ENCODE measurements at places on chromosomes 11 and 22. TPM values are rescaled to one million over a fixed set of nuclear protein-coding genes. Genes with fewer than 3 reads are reported as not detected.

DNA sequence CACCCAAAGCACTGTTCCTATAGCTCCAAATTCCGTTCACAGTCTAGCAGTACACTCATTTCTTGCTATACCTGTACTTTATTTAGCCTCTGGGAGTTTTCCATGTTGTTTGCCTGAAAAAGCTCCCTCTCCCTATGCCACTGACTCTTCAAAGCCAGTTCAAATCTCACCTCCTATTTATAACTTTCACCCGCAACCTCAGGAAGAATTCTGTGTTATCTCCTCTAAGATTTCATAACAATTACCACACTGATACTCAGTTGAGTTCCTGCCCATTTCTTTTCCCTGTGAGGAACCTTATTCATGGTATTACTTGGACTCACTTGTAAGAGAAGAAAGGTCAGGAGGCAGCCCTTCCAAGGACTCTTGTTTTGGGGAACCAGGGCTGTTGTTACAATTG lies 25.2 kb downstream of the GDPD4 start:
- no peak for DNase-seq

DNA sequence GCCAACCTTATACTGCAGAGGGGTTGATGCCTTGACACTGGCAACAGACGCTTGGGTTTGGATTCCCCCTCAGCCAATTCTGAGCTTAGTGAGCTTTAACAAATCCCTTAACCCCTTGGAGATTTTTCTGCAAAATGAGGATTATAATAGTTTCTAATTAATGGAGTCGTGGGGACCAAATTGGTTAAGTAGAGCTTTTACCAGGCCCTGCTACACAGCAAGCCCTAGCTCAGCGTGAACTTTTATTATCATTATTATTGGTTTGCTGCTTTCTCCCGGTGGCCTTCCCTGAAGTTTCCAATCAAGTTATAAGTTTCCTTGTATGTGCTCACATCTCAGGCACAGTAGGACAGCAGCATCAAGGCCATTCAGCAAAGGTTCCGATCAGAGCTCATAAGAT lies 156.6 kb upstream of the GUCY1A2 start:
- no peak for DNase-seq

DNA sequence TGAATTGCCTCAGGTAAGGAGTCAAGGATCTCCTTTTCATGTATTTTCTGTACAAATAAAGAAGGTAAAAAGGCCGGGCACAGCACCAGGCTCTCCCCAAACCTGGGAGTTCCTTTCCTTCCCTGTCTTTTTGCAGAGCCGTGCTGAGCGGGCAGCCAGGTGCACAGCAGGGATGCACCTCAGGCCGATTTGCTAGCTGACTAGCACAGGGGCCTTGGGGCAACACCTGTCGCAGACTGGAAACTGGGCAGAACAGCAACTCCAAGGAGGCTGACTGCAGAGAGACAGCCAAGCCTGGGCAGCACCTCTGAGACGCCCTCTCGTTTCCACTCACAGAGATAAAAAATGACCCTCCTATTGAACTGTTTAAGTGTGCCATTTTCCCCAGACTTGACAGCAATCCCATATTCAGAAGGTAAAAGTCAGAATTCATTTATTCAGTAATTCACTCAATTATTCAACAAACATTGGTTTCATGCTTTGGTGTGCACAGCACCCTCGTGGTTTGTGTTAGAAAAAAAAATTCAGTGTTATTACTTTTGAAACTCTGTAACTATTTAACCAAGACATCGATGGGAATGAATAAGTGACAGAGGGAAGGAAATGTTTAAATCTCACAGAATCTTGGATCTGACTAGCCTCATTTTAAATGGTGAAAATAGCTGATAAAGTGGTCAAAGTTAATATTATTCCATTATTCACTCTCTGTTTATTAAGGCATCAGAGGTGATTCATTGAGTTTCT lies 120.9 kb downstream of the GALNT18 start:
- DNase-seq = no peak

- no peak for DNase-seq
These were observed 70.8 kb upstream of the MYOD1 start for GRCh38 chr11:17648528-17648927.

DNA sequence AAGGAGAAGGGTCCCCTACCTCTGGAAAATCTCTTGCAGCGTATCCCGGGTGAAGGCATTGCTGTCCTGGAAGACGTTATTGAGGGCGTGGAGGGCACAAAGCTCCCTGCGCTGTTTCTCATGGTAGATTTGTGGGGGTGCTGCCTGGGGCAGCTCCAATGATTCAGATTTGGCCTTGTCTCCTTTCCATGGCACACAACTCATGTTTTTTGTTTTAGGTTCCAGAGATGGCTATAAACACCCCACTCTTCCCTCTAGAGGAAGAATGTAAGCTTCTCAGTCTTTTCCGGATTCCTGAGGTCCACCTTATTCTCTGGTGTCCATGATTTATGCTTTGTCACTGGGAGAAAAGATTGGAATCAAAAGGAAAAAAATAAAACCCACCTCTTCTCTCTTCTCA lies 959 bp downstream of the JOSD1 start:
- DNase-seq = no peak

- DNase-seq = no peak
These were observed 36.6 kb downstream of the DCUN1D5 start for GRCh38 chr11:103055221-103055890.

GRCh38 chr11:72605973-72606747 lies 68.1 kb downstream of the PDE2A start:
- DNase-seq = no peak

DNA sequence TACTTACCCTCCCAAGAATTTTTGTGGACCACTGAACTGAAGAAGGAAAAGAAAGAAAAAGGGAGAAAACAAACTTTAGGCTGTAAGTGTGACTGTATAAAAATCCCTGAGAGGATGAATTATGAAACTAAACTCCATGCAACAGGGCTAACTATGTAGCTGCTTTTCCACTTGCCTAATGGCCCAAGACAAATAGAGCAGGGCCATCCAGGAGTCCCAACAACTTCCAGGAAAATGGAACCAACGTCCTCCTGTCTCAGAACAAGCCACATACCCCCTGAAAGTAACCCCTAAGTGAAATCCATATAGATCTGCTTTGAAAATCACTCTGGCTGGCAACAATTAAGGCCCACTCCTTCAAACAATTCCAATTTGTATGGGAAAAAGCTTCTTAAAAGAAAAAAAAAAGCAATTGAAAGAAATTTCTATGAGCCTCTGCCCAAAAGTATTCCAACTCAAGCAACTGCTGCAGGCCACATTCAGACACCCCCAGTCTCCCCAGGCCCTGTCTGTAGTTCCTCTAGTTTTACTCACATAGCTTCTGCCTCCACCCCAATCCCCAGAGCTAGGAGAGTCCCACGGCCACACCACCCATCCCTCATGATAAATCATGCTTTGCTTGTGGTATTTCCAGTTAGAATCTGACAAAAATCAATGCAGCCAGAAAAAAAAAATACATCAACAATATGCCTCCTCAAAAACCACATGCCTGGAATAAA lies 12.7 kb downstream of the RBFOX2 start:
- DNase-seq = no peak

GRCh38 chr11:133408936-133409335 lies 123.4 kb downstream of the OPCML start:
- DNase-seq = no peak

- no peak for DNase-seq
These were observed 137.0 kb downstream of the SNX19 start for GRCh38 chr11:130779267-130779666.

DNA sequence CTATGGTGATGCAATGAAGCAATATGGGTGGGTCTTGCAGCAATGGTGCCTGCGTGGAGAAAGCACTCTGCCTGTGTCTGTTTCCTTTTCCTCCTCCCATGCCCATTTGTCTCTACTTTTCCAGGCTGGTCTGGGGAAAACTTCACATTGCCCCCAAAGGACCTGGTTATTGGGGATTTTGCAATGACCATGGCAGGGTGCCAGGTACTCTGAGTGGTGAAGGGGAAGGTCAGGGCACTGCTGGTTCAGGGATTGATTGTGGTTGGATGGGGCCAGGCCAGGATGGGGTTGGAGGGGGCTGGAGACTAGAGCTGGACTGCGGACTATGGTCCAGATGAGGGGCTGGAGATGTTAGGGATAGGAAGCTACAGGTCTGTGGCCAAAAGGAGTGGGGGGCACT lies 92.1 kb downstream of the INSC start:
- DNase-seq = no peak

- no peak for DNase-seq
These were observed 112.9 kb upstream of the GRK3 start for GRCh38 chr22:25451480-25452114.

DNA sequence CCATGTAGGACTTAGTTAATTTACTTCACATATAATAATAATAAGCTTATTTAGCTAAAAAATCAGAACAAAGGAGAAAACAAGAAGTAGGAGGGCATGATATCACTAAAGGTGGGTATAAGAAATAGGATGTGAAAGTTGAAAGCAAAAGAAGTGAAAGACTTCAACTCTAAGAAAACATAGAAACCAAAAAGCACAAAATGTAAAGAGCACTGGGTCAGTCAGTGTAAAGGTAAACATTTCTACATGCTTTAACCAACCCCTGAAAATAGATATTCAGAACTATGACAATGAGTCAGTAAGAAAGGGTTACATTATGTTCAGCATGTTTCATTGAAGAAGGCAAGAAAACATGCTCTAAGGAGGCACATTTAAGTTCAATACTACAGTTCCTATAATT lies 298.8 kb downstream of the SWAP70 start:
- no peak for DNase-seq

DNA sequence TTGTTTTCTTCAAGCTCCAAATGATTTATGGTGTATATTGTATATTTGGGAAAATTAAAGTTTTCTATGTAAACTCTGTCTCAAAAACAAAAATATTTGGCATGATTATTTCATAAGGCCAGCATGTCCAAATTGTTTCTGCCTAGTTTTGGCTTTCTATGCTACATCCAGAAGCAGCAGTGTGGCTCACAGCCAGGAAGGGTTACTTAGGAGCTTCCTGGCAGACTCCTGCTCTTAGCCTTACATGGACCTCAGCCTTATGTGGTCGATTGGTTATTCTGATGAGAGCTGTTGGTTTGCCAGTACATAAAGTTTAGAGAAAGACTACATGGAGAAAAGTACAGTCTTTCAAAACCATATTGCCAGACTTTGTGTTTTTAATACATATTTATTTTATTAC lies 297.7 kb upstream of the FAT3 start:
- DNase-seq = no peak

The HEPHL1 gene
- total RNA-seq = 6.6 TPM

The SCGB1D2 gene
- 1,012 TPM for total RNA-seq

The DEPDC7 gene
- total RNA-seq = 2.7 TPM

The RAB36 gene
- total RNA-seq = 2.2 TPM

The APOA5 gene
- not detected for total RNA-seq

Data from lower leg skin (tissue), 4 donors.